ENCODE measurements at places on chromosomes 13 and 19.
A peak's percentile ranks its signal among the peaks of the same experiment; 100 is the strongest.

DNA sequence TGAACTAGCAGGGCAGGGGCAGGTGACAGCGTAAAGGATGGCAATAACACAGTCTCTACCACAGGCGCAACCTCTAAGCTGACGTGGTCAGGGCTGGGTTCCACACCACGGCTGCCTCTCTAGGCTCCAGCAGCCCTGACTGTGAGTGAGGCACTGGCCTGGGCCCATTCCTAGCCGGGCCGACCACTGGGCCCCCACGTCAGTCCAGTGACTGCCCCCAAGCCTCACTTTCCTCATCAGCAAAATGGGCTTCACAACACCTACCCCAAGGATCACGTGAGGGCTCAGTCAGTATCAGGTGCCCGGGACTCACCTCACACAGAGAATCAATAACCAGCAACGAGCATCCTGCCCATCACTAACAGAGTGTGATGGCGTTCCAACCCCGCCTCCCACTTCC lies 5.2 kb downstream of the ZFR2 start:
- no peak for DNase-seq

GRCh38 chr13:21060338-21061028 lies 903 bp downstream of the LATS2 start:
- DNase-seq, result no peak

GRCh38 chr19:10120538-10121189 lies 965 bp upstream of the EIF3G start:
- no peak for DNase-seq

- DNase-seq, result no peak
Measured at GRCh38 chr13:112626124-112626523, 38.2 kb upstream of the TUBGCP3 start.

- DNase-seq, result no peak
Measured at GRCh38 chr19:5018224-5019015, 49.5 kb downstream of the KDM4B start.

GRCh38 chr19:46402725-46403124 lies 10.6 kb downstream of the CCDC8 start:
- DNase-seq, result peak; percentile 37

GRCh38 chr19:52522551-52522950 lies 4.9 kb upstream of the ZNF808 start:
- DNase-seq, result no peak
